Stimulated activated CD8-positive, alpha-beta memory T cell treated with anti-CD3 and anti-CD28 coated beads, Interleukin-4, amount 100 ng/mL, for 4 hours (primary cell): ENCODE measurements at places on chromosomes 3 and 15.

DNA sequence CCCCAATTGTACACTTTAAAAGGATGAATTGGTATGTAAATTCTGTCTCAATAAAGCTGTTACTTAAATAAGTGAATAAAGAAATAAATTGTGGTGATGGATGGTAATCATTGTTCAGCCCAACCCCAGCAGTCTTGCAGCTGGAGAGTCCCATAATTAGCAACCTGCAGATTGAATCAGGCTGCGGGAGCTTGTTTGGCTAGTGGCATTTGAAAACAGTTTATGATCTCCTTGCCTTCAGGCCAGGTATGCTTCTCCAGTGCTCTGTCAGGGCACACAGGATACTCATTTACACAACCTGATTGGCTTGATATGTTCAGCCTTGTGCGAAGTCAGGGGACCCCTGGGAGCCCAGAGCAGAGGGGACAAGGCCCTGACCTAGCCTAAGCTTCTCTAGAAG is 16.5 kb upstream of the TSEN2 start:
- no peak for DNase-seq

DNA sequence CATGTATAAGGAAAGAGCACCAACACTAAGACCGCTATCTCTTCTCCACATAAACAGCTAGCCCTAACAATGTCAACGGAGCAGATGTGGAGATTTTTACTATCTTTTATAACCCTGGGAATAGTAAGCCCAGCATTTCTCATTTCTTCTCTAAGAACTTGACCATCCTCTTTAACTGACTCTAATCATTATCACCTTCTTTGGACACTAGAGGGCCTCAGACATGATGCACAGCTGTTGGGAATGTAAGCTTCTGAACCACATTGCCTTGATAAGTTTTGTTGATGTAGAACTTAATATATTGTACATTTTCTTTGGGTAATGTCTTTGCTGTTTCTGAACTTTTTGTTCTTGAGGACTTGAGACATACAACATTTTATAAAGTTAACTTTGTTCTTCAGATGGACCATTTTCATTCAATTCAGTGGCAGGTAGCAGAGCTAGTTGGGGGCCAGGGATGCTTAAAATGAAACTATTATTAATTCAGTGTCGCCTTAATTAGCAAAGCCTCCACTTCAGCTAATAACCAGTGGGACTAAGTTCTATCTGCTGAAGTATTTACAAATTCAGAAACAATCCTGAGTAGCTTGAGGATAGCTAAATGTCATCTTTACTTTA is 9.6 kb upstream of the TAGLN3 start:
- DNase-seq, result no peak

- no peak for DNase-seq
These were observed 36.1 kb upstream of the CRTC3 start for GRCh38 chr15:90493647-90494046.

DNA sequence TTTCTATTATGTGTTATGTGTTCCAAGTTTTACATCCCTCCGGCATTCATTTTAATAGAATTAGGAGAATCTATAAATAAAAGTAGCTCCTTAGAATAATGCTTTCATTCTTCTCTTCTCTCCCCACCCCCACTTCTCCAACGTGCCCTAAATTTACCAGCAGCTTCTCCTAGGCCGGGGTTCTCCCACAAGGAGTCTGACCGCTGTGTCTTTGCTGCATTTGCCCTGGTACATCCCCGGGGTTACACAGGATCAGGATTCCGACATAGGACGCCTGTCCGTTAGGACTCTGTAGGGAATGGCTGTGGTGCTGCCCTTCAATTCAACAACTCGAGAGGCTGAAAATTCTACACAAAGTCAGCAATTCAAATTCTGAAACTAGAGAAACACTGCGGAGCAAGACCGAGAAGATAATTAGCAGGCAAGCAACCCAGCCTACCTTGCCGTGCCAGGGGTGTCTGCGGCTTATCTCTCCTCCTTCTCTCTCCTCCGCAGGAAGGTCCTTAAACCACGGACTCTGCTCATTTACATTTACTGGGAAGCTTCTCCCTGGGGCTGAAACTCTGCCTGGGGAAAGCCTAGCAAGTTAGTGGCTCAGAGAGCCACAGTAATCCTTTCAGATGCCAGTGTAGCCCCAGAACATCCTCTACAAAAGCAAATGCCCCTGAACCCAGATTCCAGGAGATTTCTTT is 18.8 kb downstream of the PCSK6 start:
- DNase-seq, result no peak

GRCh38 chr3:193335031-193335430 is 43.5 kb downstream of the ATP13A5 start:
- no peak for DNase-seq

- no peak for DNase-seq
These were observed 60.8 kb upstream of the GOLIM4 start for GRCh38 chr3:168156479-168156878.

DNA sequence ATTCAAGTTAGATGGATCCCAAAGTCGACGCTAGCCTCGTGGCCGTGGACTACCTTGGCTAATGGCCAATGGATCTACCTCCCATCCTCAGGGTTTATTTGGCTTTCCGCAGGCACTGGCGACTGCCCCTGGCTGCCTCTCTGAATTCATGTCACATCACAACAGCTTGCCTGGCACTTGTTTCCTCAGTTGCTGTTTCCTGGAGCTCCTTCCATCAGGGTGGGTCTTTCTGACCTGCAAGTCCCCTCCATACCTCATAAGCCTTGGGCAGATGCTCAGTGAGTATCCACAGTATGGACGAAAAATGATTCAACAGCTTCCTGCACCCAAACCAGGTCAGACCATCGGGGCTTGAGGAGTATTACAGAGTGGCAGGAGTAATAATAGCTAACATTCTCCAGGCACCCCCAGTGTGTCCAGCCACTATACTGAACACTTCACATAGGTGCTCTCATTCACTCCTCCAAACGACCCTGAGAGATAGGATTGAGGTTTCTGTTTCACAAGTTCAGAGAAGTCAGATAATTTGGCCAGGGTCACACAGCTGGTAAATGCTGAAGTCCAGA is 311.5 kb downstream of the TLE3 start:
- DNase-seq, result no peak

- DNase-seq, result no peak
These were observed 207.2 kb downstream of the EPHA3 start for GRCh38 chr3:89314454-89315098.

- DNase-seq, result no peak
These were observed 162.6 kb downstream of the CCNL1 start for GRCh38 chr3:156997351-156997750.

- DNase-seq, result no peak
These were observed 49.3 kb downstream of the CCNB2 start for GRCh38 chr15:59154243-59154642.

DNA sequence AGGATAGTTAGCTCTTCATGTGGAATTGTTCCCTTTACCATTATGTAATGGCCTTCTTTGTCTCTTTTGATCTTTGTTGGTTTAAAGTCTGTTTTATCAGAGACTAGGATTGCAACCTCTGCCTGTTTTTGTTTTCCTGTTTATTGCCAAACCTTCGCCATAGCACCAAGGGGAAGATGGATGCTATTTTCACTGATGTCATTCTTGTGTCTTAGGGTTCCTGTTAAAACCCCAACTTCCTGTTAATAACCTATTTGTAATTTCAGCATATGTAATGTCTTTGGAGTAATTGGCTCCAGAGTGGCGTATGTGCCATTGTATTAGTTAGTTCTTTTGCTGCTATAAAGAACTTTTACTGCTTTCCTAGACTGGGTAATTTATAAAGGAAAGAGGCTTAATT is 10.8 kb downstream of the SAMMSON start:
- DNase-seq, result no peak

- DNase-seq, result no peak
These were observed 1.7 kb downstream of the DTWD1 start for GRCh38 chr15:49622561-49622960.

DNA sequence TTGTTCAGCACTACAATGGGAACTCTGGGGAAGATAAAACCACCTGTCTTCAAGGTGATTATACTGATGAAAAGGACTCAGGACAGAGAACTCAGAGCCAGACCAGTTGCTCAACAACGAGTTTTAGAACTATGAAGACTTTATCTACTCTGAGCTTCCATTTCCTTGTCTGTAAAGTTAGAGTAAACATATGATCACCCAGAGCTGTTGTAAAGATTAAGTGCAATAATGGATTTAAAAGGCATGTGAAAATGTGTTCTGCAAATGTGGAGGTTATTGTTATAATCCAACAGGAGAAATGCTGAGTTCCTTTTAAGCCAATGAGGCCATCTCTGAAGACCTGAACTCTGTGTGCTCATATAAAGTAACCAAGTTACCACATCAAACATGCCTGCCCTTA is 139.7 kb upstream of the CMC1 start:
- DNase-seq, result no peak

GRCh38 chr3:16828815-16829214 is 55.9 kb upstream of the PLCL2 start:
- DNase-seq, result no peak

DNA sequence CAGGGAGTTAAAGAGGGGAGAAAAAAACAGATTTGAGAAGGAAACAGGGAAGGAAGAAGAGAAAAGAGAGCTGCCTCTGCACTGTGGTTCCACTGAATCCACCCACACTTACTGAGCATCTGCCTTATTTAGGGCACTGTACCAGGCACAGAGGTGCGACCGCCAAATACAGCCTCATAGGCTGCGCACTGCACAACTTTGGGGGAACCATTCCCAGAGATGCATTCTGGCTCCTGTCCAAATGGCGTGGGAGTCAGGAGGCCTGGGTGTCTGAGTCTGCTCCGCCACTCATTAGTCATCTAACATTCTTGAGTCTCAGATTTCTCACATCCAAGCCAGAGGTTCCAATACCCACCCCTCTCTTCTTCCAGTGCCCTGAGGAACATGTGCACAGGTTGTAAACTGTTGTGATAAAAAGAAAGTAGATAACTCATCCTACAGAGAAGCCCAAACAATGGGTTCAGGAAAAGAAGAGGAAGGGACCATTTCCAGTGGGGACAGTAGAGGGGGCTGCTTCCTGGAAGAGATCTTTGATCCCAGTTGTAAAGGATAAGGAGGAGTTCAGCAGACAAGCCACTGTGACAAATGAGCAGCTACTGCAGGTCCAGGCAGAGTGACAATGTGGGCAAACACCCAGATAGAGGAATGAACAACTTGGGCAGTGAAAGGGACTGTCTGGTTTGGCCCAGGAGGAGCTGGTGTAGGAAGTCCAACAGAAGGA is 254.6 kb downstream of the UACA start:
- no peak for DNase-seq

- DNase-seq, result no peak
These were observed 6.7 kb downstream of the SPPL2A start for GRCh38 chr15:50758712-50759205.

DNA sequence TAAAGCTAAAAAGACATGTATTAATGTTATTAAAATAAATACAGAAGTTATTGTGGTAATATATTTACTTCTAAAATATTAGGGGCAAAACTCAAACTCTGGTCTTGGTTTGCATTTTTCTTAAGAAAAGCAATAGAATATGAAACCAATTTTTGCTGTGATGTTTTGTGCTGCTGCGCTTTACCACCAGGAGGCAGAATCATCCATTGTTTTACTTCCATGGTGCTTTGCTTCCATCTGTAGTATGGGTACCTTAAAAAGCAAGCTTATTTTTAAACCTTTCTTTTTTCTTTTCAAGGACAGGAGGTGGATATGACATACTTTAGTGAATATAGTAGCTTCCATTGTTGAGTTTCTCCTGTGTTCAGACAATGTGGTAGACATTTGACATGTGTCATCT is 46.6 kb upstream of the MRPL3 start:
- no peak for DNase-seq

DNA sequence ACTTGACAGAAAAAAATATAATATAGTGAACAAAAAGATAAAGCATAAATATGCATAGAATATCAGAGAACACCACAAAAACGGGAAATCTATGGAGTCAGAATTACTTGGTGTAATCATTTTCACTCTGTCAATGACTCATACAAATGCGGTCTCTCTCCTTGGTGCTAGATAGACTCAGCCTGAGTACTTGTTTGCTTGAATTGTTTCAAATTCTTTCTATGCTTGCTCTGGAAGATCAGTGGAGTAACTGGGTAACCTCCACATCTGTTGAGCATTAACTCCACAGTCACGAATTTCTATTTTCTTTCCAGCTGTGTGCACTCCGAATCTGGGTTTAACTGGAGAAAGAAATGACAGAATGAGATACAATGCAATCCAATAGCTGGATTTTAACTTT is 760.4 kb downstream of the ZPLD1 start:
- DNase-seq, result no peak

DNA sequence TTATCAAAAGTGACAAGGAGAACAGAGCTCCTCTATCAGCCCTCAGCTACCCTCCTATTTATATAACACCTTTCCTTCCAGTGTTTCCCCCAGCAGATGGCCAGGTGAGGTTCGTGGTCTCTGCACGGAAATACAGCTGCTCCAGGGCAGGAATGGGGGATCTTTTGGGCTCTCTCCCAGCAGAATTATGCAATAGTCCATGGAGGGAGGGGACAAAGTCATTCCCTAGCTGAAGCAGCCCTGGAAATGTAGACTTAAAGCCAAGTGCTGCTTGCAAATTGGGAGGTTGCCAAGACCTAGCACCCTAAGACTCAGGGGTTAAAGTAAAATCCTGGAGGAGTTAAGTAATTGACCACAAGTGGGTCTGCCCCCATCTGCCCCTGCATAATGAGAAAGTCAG is 256.3 kb downstream of the LRTM1 start:
- no peak for DNase-seq

- no peak for DNase-seq
These were observed 38.9 kb downstream of the ACAP2 start for GRCh38 chr3:195403841-195404408.

- no peak for DNase-seq
These were observed 109.1 kb downstream of the UBE3A start for GRCh38 chr15:25329696-25330095.
